RKO (cell line): ENCODE measurements at places on chromosomes 7 and 10.
A peak's percentile ranks its signal among the peaks of the same experiment; 100 is the strongest.

GRCh38 chr7:96697822-96698221 lies 11.8 kb downstream of the SEM1 start:
- DNase-seq = no peak

DNA sequence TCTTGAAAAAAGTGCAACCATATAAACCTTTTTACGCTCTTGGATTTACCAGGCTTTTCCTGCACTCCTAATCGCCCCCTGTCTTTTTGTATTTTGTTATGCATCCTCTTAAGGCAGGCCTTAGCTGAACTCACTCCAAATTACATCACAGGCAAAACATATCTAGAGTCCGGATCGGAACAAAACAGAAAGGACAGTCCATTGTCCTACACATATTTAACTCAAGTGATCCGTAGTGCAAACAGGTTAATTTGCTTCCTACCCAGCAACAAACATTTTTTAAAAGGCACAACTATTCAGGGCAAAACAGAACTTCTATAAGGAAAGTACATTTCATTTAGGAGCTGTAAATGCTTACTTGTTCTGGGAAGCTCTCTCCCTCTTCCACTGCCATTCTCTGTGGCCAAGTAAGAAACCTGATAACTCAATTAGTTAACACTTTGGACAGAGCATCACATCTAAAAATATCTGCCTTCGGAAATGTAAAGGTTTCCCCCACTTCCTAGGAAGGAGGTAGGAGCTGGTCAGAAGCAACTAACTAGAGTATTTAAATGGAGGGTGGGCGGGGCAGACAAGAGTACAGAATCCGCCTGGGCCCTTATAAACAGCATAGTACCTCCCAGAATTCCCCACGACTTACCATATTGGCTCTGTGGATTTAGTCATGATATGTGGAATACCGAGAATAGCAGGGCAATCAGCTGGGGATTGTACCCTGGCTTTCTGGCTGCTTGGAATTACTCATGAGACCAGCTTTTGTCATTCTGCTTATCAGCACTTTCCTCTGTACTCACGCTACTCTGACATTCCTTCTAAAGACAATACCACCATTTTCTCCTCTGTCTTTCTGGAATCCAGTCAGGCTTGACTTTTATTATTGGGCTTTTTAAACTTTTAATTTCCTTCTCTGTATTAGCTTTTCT lies 89.5 kb downstream of the ANK3 start:
- no peak for DNase-seq

DNA sequence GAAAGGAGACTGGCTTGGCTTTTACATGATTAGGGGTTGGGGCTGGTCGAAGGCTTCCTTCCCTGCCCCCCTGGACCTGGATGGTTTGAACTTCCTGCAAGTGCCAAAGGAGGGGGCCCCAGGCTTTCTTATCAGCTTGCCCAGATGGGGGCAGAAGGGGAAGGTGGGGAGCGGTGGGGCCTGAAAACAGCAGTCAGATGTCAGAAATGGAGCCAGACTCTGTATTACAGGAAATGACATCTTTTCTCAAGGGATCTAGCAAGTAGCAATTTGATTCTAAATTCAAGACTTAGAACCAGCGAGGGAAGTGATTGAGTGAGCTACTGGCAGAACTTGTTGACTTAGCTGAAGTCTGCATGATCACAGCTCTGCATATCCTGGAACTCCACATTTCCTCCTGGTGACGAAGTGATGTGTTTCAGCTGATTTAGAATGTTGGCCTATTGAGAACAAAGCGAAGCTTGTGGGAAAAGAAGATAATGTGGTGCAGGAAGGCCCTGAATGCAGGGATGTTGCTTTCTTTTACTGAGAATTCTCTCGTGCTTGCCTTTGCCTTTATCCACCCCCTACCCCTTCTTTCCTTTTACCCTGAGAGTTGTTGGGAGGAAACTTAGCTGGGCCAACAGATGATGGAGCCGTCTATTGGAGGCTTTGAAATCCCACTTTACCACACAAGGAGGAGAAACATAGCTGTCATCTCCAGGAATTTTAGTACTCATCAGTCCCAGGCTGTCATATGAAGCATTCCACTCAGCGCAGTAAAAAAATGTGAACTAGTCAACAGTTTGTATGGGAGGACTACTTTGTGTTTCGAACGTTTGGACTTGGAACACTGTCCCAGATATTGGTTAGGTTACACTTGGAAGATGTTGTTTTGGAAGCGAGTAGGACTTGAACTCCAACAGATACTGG lies 43.2 kb downstream of the CCNY start:
- no peak for DNase-seq

GRCh38 chr7:30224511-30225062 lies 59.8 kb upstream of the ZNRF2 start:
- peak; percentile 29 for DNase-seq

- DNase-seq = no peak
Observed at GRCh38 chr7:1209097-1209496, 23.6 kb upstream of the UNCX start.

GRCh38 chr7:29297194-29297890 lies 102.8 kb downstream of the CHN2 start:
- no peak for DNase-seq

- peak; percentile 35 for DNase-seq
Observed at GRCh38 chr10:70169649-70170364, 507 bp downstream of the SAR1A start.

DNA sequence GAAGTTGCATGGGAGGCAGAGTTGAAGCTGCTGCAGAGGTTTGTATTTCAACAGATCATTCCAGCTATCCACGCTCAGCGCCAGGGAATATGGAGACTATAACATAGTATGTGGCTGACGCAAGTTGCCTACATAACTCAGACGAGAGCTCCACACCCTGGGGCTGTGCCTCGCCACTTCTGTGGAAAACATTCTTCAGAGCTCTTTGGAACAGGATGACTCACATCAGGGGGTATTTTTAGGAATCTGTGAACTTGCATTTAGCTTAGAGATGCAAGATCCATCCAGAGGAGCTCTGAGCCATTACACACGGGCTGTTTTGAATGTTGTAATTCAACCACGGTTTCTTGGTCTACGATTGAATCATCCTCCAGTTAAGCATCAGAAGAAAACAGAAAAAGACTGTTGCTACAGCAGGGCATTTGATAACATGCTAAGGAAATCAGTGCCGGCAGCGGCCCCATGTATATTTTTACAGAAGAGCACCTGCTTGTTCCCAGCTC lies 481.5 kb upstream of the AKR1E2 start:
- peak; percentile 7 for DNase-seq

GRCh38 chr10:51422311-51423120 lies 276.9 kb downstream of the CSTF2T start:
- DNase-seq = peak; percentile 40

- DNase-seq = no peak
Observed at GRCh38 chr7:101922631-101923601, 105.5 kb downstream of the CUX1 start.

DNA sequence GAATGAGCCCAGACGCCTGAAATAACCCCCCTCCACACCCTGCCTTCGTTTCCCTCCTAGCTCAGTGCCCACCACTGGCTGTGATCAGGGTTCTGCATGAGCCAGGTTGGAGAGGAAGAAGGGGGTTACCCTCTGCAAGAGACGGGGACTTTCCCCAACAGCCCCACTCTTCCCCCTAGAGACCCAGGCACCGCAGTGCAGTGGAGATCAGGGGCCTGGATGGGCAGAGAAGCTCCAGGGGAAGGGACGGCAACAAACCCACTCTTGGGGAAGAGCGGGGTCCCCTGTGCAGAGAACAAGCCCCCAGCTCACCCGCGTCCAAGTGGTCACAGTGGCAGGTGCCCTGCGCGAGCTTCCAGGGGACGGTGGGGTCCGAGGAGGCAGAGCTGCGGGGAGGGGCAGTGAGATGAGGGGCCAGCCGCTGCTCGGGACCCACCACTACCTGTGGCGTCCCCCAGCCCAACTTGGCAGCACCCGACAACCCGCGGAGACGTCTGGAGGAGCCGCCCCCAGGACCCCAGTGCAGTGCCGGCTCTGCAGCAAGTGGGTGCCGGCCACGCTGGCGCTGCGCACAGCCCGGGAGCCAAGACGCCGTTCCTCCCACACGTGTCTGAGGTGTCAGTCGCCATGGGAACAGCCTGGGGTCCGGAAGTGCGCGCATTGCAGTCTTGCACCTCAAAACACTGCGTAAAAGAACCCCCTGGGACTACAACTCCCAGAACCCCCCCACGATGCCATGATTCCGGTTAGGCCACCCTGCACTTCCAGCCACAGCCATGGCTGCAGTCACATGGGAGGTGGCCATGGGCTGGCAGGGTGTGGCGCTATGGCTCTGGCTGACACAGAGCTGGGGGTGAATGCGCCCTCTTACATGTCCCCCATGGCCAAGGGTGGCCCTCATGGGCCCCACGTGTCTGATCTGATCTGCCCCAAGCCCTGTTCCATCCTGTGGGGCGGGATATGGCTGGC lies 45.8 kb upstream of the WIPI2 start:
- DNase-seq = no peak

- DNase-seq = peak; percentile 36
Observed at GRCh38 chr7:130288829-130289228, 4.1 kb upstream of the CPA4 start.

GRCh38 chr7:29190349-29191045 lies 4.1 kb upstream of the CHN2 start:
- no peak for DNase-seq

DNA sequence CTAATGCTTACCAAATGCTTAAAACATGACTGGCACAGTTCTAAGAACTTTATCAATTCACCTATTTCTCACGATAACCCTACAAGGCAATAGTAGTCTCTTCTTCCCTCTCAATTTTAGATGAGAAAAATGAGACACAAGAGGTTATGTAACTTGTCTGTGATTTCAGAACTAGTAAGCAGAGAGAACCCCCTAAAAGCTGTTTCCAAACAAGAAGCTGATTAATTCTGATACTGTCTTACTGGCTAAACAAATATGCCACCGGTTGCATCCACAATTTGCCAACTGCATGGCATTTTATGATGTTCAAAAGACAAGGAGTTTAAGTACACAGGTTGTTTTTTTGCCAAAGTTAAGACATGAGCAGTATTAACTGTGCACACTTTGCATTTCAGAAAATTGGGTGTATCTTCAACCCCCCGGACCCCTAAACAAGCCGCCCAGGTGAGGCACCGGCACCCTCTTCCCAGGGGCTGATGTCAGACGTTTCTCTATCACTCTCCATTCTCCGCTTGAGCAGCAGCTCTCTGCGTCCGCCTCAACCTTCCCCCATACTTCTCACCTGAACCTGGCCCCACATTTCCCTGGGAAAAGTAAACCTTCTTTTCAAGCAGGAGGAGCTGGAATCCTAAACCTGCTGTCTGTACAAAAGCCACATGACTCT lies 21.7 kb downstream of the RSU1 start:
- no peak for DNase-seq

GRCh38 chr10:127532659-127533058 lies 16.4 kb upstream of the NPS start:
- no peak for DNase-seq

DNA sequence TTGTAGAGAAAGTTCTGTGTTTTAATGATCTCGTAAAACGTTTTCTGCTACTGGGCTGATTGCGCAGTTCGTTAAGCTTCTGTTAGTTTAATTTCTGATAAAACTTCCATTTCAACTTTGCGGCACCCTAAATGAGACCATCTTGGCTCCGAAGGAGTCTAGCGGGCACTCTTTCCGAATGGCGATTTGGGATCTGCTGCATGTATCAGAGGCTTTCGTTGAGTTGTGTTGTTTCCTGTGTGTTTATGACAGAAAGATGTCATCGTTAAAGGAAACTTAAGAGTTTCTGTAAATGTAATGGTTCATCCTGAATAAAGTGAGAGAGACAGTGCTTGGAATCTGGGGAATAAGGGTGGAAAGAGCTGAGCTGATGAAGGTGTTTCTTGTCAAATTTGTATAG lies 174.7 kb downstream of the TCF7L2 start:
- DNase-seq = no peak

DNA sequence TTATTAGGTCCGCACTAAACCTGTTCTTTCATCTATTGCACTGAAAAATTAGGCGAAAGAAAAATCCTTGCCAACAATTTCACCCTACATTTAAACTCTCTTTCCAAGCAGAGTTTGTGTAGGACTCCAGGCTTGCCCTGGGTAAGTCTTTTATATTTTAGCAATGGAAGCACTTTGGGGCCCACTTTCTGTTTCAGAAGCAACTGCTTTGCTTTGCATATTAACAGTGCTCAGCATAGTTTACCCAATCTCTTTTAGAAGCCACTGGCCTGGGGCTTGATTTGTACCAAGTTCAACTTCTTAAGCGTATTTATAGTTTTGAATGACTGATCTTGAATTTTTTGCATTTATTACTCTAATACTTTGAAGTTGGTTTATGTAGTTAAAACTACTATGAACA lies 78.8 kb upstream of the MDFIC start:
- no peak for DNase-seq

GRCh38 chr7:2198206-2198605 lies 34.5 kb downstream of the MAD1L1 start:
- no peak for DNase-seq

DNA sequence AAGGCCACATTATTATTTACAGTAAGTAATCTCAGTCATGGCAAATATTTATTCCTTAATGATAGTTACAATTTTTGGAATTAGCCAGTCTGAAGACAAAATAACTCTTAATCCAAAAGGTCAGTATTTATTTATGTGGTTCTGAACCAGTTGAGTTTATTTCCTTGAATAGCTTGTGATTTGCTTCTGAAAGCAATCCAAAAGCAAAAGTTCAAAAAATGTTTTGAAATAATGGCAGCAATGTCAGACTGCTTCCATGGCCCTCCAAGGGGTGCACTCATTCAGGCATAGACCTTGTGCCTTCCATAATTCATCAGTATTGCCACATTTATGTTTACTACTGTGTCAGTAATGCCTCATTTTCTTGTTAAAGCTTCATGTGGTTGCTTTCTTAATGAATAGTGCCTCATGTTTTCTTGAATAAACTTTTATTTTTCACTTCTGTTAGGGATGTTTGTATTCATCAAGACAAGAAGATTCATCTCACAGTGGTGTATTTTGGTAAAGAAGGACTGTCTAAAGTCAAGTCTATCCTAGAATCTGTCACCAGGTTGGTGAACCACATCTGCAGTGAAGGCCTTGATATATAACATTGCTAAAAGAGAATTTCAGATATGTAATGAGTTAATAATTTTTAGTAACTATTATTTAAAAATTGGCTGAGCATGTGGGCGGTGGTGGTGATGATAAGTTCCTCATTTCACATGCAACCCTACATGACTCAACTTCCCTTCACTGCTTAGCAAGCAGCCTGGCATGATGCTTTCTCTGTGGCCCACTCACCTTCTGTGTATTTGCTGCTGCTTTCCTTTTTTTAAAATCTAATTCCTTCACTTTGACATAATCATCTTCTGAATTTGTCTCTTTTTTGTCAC lies 22.0 kb downstream of the CSGALNACT2 start:
- peak; percentile 82 for DNase-seq

DNA sequence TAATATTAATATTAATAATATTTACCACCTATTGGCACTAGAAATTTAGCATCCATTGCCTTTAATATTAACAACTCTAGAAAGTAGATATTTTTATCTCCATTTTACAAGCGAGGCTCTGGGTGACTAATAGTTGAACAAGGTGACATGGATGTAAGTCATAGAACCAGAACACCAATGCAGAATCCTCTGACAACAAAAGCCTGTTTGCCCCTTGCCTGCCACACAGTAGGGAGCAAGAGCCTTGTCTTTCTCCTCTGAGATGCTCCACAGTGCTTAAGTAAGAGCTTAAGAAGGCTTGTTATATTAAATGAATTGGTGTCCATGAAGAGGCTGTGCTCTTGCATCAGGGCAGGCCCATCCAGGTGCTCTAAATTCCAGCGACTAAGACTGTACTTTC lies 51.2 kb upstream of the LBX1 start:
- DNase-seq = peak; percentile 54
